ENCODE measurements at places on chromosomes 1 and 21.

DNA sequence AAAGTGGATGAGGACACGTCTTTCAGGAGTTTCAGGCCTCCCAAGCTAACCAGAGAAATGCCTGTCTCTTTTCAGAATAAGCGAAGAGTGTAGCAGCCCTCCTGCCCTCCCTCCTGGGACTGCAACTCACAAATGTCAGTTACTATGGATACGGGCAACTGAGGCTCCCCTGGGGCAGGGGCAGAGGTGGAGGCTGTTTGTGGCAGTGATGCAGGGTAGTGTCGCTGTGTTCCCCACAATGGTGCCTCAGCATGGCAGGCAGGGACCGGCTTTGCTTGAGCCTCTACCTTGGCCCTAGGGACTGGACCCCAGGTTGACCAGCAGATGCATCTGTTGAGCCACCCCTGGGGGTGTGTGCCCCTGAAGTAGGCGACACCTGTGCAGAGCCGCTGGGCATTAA is 10.2 kb downstream of the NFASC start:
- no peak for DNase-seq

- no peak for DNase-seq
Measured at GRCh38 chr21:43637530-43638158, 21.6 kb downstream of the HSF2BP start.

- DNase-seq = no peak
Measured at GRCh38 chr1:217076902-217077301, 353.7 kb upstream of the ESRRG start.

DNA sequence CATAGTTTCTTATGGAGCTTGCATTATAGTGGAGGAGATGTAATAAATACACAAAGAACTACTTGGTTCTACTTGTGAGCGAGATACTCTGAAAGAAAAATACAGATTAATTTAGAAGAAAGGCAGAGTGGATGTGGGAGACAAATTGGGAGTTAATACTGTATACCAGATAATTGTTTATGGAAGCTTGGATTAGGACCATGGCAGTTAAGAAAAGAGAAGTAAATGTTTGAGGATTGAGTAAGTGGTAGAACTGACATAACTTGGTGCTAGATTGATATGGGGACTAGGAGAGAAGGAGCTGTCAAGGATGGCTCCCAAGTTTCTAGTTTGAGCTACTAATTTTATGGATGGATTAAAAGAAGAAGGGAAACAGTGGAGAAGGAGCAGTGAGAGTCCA is 47.3 kb downstream of the INKA2 start:
- no peak for DNase-seq

Data from stimulated activated CD8-positive, alpha-beta memory T cell treated with anti-CD3 and anti-CD28 coated beads, Interleukin-2, amount 100 ng/mL, for 1 hour (primary cell).